Stimulated activated CD4-positive, alpha-beta T cell treated with anti-CD3 and anti-CD28 coated beads, TNF-alpha, amount 100 ng/mL, for 24 hours (primary cell): ENCODE measurements at places on chromosomes 7 and 10.

- DNase-seq = no peak
These were observed 28.2 kb downstream of the CUBN start for GRCh38 chr10:17101257-17101909.

DNA sequence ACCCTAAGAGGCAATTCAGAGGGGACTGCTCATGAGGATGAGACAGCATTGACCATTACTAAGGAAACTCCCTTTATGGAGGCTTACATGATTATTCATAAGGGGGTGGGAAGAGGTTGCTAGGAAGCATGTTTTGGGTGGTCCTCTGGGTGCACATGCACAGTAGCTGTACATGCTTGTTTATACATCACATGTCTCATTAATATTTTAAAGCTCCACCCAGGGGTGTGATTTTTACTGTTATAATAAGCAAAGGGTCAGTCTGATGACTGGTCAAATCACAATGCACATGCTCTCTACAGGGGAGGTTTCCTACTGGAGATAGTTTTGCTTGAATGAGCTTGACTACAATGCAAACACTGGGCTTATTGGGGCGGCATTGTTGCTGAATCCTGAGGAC, 23.8 kb upstream of the PPP1R9A start:
- DNase-seq = no peak

DNA sequence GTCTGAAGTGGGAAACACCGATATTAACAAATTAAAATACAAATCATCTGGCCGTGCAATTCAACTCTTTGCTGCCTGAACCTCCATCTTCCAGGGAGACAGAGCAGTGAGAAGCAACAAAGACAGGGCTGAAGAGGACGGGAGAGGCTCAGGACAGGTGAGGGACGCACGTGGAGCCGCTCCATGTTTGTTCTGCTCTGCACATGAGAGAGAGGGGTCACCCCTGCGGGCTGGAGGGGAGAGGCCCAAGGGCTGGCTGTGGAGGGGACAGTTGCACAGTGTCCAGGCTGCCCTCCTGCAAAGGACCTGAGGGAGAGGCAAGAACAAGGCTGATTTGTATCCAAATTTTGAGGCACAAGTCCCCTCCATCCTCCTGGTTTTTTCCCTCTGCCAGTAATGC, 41.7 kb downstream of the COBL start:
- DNase-seq = no peak

GRCh38 chr7:44080118-44080517, 2.2 kb downstream of the POLM start:
- no peak for DNase-seq

GRCh38 chr10:81280497-81281479, 594.2 kb upstream of the NRG3 start:
- no peak for DNase-seq

DNA sequence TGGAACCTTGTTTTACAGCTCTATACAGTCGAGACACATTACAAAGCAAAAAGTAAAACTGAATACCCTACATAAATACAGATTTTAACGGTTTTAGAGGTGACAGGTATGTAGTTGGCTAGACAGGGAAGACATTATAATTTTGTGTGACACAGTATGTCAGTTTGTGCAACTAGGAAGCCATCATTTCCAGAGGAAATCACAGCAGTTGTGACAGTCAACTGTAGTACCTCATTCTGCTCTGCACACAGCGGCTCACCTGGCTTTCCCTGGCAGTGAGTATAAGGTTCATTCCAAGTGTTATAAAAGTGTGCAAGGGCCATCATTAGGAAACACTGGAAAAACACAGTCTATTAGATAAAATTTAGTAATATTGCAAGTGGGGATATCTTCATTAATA, 501.6 kb upstream of the PHF14 start:
- DNase-seq = no peak

GRCh38 chr7:70751895-70752294, 380.0 kb upstream of the GALNT17 start:
- no peak for DNase-seq

DNA sequence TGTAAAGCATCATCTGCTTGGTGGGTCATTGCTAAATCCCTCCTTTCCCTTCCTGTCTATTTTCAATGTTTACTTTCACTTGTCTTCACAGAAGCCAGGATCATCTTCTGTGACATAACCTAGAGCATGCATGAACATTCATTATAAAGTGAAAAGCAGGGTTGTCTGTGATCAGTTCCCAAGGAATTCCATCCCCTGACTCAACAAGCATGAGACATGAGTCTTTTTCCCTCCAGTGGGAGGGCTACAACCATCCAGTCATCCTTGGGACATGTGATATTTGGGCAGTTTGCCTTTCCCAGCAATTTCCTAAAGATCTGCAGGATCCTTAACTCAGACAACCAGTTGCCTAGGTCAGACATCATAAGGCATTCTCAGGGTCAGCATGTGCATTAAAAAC, 166.3 kb upstream of the TMEM196 start:
- no peak for DNase-seq

DNA sequence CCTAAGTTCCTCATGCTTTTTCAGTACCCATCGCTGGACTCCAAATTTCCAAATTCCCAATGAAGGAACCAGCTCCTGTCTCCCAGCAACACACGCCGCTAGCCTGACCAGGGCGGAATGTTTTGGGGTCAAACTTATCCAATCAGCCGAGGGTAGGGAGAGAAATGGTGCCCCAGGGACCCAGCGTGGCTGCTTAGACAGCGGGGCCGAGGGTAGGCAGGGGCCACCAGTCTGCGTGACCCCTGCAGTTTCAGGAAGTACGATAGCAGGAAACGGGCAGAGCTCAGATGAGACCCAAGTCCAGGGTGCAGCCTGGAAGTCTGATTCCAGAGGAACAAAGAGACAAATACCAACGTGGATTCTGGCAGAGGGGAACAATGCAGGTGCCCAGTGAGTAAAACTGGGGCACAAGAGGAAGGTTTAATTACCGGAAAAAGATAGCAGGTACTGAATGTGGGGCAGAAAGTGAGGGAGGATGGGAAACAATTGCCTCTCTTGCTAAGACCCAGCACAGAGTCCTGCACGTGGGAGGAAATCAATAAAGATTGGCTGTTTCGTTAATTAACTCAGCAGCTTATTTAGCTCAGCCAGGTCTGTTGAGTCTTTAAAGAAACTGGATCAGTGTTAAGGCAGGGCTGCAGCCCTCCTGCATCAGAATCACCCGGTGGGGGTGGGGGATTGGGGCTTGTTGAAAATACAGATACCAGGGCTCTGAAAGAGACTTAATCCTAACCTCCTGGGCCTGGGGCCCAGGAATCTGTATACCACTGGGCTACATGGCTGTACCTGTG, 50.4 kb upstream of the NFE2L3 start:
- no peak for DNase-seq

DNA sequence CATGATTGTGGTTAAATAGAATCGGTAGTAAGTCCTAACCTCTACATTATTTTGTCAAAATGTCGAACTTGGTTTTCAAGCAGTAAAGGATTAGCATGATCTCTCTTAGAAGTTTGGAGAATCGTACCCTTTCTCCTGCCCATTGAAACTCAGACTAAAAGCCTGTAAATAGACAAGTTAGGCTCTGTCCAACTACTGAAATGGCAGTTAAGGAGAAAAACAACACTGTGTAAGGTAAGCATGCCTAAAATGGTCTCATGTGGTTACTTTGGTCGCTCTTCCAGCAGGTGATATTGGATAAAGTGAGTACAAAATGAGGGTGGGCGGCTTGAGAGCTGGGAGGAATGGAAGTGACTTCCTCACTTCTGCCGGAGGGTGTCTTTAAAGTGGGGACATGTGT, 25.0 kb downstream of the SEC61A2 start:
- no peak for DNase-seq

GRCh38 chr10:43427166-43427825, 9.6 kb upstream of the ZNF487 start:
- DNase-seq = no peak

- no peak for DNase-seq
These were observed 8.3 kb downstream of the ABCA13 start for GRCh38 chr7:48179496-48180030.
